Epithelial cell of umbilical artery (primary cell): ENCODE measurements at places on chromosomes 6 and 20. TPM values are rescaled to one million over a fixed set of nuclear protein-coding genes. Genes with fewer than 3 reads are reported as not detected.

BTNL2 gene
- not detected in 2 replicates for total RNA-seq

BMP7 gene
- not detected in 2 replicates for total RNA-seq

THBS2 gene
- total RNA-seq, result 3.6 and 6.5 TPM in 2 replicates

PBOV1 gene
- total RNA-seq, result not detected in 2 replicates

ANKRD66 gene
- total RNA-seq, result not detected in 2 replicates

SLC35F1 gene
- total RNA-seq, result under 0.01 TPM in 1 of 2 replicates, not detected in the other

LBP gene
- total RNA-seq, result not detected in 2 replicates

ROS1 gene
- not detected in 2 replicates for total RNA-seq

POU5F1 gene
- not detected in 2 replicates for total RNA-seq

TMEM14C gene
- 93.6 and 98.1 TPM in 2 replicates for total RNA-seq

PAK5 gene
- not detected in 2 replicates for total RNA-seq

CD24 gene
- total RNA-seq, result 0.46 and 0.97 TPM in 2 replicates

BIRC7 gene
- not detected in 2 replicates for total RNA-seq

NFATC2 gene
- 0.65 and 0.91 TPM in 2 replicates for total RNA-seq

FGD2 gene
- total RNA-seq, result not detected in 2 replicates

SOBP gene
- total RNA-seq, result 0.97 and 1.7 TPM in 2 replicates

SEL1L2 gene
- not detected in 2 replicates for total RNA-seq

PRR18 gene
- not detected in 2 replicates for total RNA-seq

JPH2 gene
- total RNA-seq, result under 0.01 TPM in 1 of 2 replicates, not detected in the other

SCRT2 gene
- not detected in 2 replicates for total RNA-seq

COL20A1 gene
- total RNA-seq, result not detected in 2 replicates

MOG gene
- not detected in 2 replicates for total RNA-seq

BFSP1 gene
- 2.7 and 2.9 TPM in 2 replicates for total RNA-seq

ADTRP gene
- 5.3 and 9.1 TPM in 2 replicates for total RNA-seq

GPLD1 gene
- total RNA-seq, result under 0.01 and 0.32 TPM in 2 replicates

PDE10A gene
- 6.8 and 10.4 TPM in 2 replicates for total RNA-seq

BPIFB4 gene
- not detected in 2 replicates for total RNA-seq

PSORS1C1 gene
- total RNA-seq, result 1.3 and 3.3 TPM in 2 replicates

KIAA0408 gene
- not detected in 2 replicates for total RNA-seq

MMP24 gene
- total RNA-seq, result 0.32 and 0.46 TPM in 2 replicates

OOEP gene
- not detected in 2 replicates for total RNA-seq

GSTA1 gene
- total RNA-seq, result not detected in 2 replicates

WFDC12 gene
- total RNA-seq, result not detected in 2 replicates

CSNK2A1 gene
- total RNA-seq, result 95.5 and 149 TPM in 2 replicates

PHACTR1 gene
- 3.2 and 8.8 TPM in 2 replicates for total RNA-seq

PI3 gene
- not detected in 2 replicates for total RNA-seq

IYD gene
- under 0.01 TPM in 1 of 2 replicates, not detected in the other for total RNA-seq
